GM12892 (cell line): ENCODE measurements at places on chromosomes 6 and 20.

DNA sequence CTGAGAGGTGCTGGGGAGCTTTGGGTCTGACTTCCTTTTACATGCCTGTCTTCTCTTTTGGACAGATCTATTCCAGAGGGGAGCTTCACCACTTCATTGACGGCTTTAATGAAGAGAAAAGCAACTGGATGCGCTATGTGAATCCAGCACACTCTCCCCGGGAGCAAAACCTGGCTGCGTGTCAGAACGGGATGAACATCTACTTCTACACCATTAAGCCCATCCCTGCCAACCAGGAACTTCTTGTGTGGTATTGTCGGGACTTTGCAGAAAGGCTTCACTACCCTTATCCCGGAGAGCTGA, 13.1 kb downstream of the PRDM1 start:
- DNase-seq = no peak

DNA sequence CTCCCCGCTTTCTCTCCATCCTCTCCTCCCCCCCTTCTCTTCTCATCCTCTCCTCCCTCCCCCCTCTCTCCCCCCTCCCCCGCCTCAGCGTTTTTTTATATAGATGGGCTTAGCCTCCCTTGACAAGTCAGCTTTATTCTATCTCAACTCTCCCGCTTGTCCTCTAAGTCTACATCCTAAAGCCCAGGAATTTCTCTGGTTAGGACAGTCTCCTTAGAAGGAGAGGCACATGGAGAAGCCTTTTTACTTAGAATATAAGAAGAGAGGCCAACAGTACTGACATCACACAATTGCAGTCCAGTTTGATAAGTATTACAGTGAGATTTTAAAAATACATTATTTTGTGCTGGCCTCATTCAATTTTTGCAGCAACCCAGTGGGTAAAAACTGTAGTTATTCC, 83.5 kb downstream of the LYRM2 start:
- DNase-seq = no peak

- no peak for DNase-seq
Observed at GRCh38 chr6:19552588-19552987, 284.6 kb upstream of the ID4 start.

DNA sequence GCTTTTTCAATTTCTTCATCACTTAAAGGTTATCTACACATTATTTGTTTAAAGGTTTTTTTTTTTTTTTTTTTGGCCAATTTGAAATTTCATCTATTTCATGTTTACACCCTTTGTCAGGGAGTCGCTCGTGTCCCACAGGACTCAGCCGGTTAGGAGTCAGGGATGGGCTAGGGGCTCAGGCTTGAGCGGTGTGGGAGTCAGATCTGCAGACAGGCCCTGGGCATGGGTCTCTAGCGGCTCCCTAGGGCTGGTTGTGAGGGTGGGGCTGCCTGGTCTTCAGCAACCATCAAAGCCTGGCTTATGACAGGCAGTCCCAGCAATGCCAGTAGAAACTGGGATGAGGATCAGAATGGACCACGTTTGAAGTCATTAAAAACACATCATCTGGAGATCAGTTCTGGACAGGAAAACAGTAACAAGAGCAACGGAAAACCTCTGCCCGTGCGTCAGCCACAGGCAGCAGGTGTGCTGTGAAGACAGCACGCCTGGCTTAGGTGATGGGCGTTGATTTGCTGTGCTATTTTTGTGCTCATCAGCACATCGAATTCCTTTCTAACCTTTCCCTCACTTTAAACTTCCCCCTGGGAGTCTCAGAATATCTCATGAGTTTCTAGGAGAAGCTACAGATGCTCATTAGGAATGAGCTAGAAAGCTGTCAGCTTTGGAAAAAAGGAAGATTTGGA, 91.3 kb upstream of the MPC1 start:
- DNase-seq = no peak

DNA sequence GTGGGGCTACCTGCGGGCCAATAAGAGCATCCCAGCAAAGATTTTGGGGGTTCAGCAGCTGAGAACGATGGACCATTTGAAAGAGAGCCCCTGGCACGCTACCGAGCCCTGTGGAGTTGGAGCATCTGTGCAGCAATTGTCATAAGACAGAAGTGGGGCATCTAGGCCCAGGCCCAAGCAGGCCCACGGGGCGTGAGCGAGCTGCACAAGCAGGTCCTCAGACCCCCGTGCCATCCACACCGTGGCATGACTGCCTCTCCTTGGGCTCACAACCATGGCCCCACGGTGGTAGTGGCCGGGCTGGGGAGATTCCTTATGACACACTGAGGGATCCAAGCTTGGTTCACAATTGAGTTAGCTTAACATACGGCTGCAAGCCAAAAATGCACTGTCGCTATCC, 103.3 kb upstream of the AGPAT4 start:
- DNase-seq = no peak

DNA sequence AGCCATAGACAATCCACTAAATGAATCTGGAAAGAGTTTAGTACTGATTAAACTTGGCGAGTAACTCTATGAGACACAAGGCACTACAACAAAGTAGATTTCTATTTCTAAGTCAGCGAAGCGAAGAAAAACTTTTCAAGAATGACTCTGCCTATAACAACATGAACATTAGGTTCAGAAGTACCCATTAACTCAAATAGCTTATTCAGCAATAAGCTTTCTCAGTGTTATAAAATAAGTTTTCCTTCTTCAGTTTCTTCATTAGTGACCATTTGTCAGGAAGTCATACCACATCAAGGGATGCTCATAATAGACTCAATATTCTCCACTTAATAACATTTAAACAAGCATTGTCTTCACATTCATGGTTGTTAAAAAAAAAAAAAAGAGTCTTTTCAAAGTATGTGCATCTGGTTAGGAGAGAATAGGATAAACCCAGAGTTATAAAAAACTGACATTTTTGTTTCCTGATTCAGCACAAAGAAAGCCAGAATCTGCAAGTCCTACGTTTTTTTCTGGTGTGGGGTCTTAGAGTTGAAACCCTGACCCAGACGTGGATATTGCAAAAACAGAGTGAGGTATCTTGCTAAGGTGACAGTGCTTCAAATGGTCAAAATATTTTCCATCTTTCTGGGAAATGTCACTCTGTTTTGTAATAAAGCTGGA, 148.2 kb upstream of the PREP start:
- DNase-seq = no peak

DNA sequence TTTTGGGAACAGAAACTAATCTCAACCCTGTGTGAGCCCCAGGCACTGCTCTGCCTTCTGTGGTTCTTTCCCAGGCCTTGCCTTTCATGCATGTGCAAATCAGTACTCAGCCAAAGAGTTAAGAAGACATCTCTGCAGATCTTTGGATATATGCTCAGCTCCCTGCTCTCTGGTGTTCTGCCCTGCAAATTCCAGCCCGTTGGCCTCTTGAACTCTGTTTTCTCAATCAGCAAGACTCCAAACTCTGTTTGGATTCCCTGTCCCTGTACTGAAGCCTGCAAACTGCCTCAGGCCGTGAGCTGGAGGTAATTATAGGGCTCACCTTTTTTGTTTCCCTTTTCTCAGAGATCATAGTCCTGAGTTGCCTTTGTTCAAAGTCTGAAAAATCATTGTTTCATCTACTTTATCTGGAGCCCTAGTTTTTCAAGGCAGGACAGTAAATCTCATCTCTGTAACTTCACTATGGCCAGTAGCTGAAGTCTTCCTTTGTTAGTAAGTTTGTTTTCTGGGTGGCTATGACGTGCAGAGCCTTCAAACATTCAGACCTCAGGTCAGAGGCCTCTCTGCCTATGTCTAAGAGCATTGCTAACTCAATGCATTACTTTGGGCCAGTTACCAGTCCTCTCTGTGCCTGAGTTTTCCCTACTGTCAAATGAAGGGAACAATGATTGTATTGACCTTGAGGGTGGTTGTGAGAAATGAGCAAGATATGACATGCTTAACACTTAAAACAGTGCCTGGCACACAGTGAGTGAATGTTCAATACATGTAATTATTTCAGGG, 15.9 kb upstream of the MDFI start:
- no peak for DNase-seq

- DNase-seq = no peak
Observed at GRCh38 chr6:4504700-4505099, 271.5 kb upstream of the CDYL start.

DNA sequence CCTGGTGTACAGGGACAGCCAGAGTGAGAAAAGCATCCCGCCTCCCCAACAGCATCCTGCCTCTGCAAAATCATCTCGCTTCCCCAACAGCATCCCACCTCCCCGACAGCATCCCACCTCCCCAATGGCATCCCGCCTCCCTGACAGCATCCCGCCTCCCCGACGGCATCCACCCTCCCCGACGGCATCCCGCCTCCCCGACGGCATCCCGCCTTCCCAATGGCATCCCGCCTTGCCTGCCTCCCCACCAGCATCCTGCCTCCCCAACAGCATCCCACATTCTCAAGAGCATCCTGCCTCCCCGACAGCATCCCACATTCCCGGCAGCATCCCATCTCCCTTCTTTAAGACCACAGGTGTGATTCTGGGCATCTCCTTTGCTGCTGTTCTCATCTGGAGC, 46.0 kb upstream of the NXT1 start:
- no peak for DNase-seq

DNA sequence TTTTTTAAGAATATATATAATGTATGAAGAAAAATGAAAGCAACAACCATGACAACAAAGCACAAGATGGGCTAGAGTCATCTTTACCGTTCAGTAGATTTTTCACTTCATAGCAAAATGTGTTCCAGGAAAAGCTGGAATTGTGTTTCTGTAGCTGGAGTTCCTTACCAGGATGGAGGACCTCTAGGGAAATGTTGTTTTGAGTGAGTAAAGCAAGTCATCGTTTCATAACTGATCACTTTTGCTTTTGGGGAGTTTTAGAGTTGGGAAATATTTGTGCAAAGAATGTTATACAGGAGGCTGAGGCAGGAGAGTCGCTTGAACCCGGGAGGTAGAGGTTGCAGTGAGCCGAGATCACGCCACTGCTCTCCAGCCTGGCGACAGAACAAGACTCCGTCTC, 151.6 kb downstream of the SASH1 start:
- no peak for DNase-seq

DNA sequence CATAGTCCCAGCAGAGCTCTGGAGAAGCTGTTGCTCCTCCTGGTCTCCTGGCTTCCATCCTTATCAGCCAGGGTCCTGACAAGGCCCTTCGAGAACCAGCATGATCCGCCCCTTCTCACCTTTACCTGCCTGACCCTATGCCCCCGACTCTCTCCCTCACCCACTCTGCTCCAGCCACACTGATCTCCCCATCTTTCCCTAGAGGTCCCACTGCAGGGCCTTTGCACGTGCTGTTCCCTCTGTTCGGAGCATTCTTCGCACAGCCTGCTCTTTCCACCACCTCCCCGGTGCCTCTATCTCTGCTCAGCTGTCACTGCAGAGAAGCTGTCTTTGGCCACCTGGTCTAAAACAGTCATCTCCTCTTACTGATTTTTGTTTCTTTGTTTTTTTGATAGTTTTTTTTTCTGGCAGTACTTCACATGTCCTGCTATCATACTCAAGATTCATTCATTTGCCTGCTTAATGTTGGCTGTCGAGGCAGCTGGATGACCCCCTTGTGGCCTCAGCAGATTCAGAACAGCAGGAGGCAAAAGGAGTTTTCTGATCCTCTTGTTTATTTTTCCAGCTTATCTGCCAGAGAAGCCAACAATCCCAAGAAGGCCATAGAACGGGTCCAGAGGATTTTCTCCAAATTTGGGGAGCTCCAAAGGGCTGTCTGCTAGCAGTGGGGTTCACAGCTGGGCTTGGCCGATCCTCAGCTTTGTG, 1.6 kb upstream of the PTGIS start:
- no peak for DNase-seq

GRCh38 chr20:44056010-44056698, 130.8 kb downstream of the JPH2 start:
- DNase-seq = no peak

DNA sequence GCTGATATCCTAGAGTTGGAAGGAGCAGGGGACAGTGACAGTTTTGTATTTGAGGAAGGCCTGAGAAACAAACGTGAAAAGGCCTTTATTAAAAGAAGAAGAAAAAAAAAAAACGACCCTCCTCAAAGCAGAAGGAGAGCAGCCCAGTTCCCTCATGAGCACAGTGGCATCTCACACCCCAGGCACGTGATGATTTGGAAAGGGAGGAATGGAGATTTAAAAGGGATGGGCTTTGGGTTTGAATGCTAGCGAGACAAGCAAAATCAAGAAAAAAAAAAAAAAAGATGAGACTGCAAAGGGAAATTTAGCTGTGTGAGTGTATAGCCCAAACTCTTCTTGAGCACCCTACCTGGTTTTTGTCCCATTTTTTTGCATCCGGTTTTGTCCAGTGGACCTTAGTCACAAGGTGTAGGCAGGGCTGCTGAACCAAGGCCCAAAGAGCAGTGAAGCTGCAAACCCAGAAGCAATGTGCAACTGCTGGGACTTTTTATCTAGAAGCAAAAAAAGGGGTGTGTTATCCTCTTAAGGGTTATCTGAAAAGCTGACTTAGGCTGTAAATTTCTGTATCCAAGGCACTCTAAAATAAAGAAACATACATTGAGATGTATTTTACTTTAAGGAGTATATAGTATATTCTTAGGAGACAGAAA, 54.5 kb upstream of the RREB1 start:
- no peak for DNase-seq

DNA sequence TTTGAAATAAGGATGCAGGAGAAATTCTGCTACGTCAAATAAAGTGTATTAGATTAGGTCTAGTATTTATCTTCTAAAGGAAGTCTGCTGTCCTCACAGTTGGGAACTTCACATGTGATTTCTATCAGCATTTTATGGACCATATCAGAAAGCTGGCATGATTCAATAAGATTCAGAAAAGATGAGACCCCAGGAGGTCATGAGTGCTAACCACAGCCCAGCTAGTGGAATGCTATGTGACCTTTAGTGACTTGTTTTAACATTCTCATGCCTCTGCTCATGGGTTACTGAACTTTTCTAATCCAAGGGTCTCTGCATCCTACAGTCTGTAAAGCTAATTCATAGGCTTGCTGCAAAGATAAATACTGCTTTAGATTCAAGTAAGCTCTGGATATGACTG, 150.1 kb downstream of the GMPR start:
- no peak for DNase-seq

GRCh38 chr6:91476000-91476399, 889.1 kb upstream of the MAP3K7 start:
- DNase-seq = no peak

- DNase-seq = no peak
Observed at GRCh38 chr6:31617010-31617409, 2.0 kb downstream of the AIF1 start.

- no peak for DNase-seq
Observed at GRCh38 chr6:90336388-90336947, 39.8 kb upstream of the BACH2 start.

- no peak for DNase-seq
Observed at GRCh38 chr6:72739368-72739779, 117.5 kb downstream of the KCNQ5 start.
